ENCODE measurements at places on chromosomes 2 and 18.

DNA sequence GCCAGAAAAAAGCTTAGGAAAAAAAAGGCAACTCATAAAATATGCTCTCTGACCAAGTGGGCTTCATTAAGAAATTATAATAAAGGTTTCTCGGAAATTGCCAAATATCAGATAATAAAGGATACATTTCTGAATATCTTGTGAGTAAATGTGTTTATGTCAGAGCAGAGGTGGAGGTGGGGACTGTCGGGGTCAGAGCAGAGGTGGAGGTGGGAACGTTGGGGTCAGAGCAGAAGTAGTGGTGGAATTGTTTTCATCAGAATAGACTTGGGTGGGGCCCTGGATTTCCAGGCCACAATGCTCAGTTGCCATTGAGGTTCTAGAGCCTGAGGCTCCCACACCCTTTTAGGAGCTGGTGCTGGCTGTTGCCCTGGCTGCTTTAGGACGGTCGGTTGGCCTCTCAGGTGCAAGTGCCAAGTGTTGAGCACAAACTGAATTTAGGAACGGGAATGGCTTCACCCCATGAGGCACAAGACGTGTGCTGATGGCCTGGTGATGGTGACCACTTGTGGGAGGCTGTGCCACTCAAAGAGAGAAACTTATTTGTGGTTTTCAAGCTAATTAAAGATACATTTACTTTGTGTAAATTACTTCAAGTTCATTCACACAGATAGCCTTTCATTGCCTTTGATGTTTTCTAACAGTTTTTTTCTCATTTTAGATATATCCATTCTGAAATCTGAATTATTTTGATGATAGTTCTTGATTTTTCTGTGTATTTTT, 131.5 kb downstream of the ATP9B start:
- no peak for DNase-seq

- DNase-seq: peak; percentile 25
Observed at GRCh38 chr18:62877411-62878221, 162.3 kb downstream of the PHLPP1 start.

DNA sequence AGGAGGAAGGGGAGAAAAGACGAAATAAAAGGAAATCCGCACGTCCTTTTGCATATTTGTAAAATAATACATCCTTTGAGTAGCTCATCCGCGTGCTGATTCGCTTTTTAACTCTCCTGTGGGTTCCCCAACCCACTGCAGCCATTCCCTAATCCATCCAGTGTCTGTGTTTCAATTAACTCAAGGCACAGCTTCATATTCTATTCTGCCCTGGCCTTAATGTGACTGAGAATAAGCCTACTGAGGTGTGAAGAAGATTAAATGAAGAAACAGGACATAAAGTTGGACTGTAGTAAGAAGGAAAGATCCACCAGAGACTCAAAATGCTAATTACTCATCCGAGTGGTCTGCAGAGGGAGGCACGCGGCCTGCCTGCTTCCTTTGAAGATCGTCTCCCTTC, 161.4 kb upstream of the SH3BP4 start:
- DNase-seq: no peak

GRCh38 chr2:216206821-216207220, 97.7 kb downstream of the XRCC5 start:
- DNase-seq: no peak

DNA sequence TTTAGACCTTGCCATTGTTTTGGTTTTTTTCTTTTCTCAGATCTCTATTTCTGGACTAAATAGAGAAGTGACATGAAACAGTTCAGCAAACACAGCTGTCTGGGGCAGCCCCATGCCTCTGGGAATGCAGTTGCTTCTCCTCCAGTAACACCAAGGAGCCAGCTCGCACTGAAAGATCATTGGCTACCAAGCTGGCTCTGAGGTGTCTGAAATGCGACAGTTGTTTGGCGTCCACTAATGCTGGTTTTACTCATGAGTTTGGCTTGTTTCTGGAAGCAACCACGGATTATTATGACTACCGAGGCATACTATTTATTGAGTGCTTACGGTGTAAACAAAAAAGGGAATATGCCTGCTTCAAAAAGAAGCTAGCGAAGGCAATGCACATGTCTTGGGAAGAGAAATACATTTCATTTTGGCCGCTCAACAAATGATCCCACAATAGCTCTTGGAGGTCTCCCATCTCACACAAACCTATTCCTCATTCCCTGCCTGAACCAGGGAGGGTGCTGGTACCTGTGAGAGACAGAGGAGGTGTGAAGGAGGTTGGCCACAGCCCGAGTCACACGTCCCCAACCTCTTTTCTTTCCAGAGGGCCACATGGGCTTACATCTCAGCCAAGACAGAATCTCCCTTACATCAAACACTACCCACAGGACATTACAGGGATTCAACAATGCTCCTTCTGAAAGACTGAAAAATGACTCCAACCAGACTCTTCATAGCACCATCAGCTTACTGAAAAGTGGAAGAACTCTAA, 37.5 kb upstream of the NEB start:
- DNase-seq: no peak

DNA sequence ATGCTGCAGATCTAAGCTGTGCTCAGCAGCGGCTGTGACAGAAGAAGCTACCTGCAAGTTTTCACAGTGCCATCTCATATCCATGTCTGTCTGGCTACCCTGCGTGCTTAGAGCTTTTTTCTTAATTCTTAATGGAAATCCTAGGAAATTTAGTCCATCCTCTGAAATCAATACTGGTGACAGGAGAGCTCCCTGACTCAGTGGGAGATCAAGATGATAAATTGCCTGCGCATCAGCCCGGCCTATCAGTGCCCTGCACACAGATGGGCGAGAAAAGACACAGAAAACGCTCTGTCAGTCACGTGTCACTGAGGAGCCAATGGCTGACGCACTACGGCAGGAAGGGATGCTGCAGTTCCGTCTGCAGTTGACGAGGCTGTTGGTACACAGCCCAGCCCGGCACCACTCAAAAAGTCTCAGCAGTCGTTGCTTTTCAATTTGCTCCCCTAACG, 819.6 kb upstream of the FSHR start:
- no peak for DNase-seq

GRCh38 chr18:79763407-79763806, 34.3 kb upstream of the KCNG2 start:
- no peak for DNase-seq

- DNase-seq: no peak
Observed at GRCh38 chr2:8502316-8502715, 179.5 kb upstream of the ID2 start.

GRCh38 chr2:101830555-101830954, 133.0 kb downstream of the MAP4K4 start:
- peak; percentile 92 for DNase-seq

- no peak for DNase-seq
Observed at GRCh38 chr18:7809978-7810377, 242.9 kb downstream of the PTPRM start.

DNA sequence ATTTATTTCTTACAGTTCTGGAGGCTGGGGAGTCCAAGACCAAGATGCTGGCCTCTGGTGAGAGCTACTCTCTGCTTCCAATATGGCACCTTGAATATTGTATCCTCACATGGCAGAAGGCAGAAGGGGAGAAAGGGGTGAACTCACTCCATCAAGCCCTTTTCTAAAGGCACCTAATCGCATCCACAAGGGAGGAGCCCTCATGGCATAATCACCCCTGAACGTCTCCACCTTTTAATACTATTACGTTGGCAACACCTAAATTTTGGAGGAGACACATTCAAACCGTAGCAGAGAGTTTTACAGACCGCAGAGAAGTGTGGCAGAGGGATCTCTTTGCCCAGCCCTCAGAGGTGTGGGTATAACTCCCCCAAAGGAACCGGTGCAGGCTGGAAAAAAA, 142.6 kb upstream of the BCL2L11 start:
- no peak for DNase-seq

GRCh38 chr2:219789476-219789875, 162.0 kb downstream of the SLC4A3 start:
- no peak for DNase-seq

GRCh38 chr18:46247942-46248341, 143.8 kb downstream of the HAUS1 start:
- no peak for DNase-seq

DNA sequence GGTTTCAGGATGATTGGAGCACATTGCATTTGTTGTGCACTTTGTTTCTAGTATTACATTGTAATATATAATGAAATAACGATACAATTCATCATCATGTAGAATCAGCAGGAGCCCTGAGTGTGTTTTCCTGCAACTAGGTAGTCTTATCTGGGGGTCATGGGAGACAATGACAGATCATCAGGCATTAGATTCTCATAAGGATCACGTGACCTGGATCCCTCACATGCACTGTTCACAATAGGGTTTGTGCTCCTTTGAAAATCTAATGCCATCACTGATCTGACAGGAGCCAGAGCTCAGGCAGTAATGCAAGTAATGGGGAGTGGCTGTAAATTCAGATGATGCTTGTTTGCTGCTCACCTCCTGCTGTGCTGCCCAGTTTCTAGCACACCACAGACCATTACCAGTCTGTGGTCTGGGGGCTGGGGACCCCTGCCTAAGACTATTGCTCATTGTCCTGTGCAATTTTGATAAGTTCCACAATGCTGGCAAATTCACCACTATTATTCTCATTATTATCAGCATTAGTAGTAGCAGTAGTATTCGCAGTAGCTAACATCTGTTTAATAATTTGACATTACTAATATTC, 428.7 kb upstream of the TNP1 start:
- DNase-seq: no peak

DNA sequence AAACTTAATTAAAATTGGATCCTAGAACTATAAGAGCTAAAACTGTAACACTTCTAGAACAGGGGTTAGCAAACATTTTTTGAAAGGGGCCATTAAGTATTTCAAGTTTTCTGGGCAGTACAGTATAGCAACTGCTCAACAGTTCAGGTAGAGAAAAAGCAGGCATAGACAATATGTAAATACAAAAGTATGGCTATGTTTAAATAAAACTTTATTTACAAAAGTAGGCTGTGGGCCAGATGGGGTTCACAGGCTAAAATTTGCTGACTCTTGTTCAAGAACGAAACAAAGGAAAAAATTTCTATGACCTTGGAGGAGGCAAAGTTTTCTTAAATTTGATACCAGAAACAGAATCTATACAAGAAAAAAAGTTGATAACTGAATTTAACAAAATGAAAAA, 114.5 kb downstream of the MEMO1 start:
- DNase-seq: no peak

- DNase-seq: no peak
Observed at GRCh38 chr2:136651456-136652010, 113.8 kb upstream of the THSD7B start.

All from brain microvascular endothelial cell (primary cell).